ENCODE measurements at places on chromosomes 13 and 19.

- no peak for DNase-seq
Measured at GRCh38 chr19:39544226-39544903, 4.4 kb upstream of the EID2 start.

DNA sequence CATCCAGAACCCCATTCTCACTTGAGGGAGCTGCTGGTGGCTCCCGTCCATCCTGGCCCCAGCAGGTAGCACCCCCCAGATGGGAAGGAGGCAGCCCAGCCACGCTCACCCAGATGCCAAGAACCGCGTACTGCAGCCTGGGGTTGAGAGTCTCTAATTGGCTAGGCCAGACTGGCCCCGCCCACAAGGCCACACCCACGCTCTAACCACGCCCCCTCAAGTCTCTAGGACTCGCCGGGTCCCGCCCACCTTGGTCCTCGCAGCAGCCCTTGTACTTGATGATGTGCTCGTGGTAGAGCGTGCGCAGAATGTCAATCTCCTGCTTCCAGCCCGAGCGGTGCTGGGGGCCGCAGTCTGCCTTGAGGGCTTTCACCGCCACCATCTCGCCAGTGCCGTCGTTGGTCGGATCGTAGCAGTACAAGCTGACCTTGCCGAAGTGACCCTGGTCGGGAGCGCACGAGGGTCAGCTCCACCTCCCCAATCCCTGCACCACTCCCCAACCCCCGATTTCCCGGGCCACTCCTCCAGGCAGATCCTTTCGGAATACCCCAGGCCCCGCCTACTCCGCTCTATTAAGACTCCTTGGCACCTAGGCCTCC lies 14.5 kb upstream of the ICAM3 start:
- no peak for DNase-seq

GRCh38 chr19:45446944-45447343 lies 20.9 kb upstream of the FOSB start:
- DNase-seq, result no peak

DNA sequence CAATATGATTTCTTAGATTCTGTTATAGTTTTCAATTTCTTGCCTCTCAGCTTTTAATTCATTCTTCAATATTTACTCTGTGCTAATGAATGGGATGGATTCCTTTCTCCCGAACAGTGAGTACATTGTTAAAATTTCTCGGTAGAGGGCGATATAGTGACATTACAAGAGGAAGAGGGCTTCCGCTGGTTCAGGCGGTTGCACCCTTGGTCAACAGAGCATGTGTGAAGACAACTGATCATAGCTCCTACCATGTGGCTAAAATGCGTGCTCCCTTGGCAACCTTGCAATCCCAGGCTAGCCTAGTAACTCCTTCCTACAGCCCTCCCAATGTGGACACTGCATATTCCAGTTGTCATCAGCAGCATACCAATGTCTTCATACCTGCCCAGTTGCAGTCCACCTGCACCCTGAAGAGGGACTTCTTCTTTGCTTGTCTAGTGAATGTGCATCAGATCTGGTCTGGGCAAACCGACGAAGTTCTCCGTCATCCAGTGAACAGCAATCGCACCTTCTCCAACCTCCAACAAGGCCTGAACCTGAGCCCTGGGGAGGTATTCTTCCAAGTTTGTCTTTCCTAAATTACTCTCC lies 653.0 kb upstream of the GPC6 start:
- DNase-seq, result no peak

GRCh38 chr19:44686896-44687295 lies 12.1 kb upstream of the CEACAM16 start:
- no peak for DNase-seq

GRCh38 chr13:28654276-28654675 lies 4.7 kb upstream of the POMP start:
- no peak for DNase-seq

DNA sequence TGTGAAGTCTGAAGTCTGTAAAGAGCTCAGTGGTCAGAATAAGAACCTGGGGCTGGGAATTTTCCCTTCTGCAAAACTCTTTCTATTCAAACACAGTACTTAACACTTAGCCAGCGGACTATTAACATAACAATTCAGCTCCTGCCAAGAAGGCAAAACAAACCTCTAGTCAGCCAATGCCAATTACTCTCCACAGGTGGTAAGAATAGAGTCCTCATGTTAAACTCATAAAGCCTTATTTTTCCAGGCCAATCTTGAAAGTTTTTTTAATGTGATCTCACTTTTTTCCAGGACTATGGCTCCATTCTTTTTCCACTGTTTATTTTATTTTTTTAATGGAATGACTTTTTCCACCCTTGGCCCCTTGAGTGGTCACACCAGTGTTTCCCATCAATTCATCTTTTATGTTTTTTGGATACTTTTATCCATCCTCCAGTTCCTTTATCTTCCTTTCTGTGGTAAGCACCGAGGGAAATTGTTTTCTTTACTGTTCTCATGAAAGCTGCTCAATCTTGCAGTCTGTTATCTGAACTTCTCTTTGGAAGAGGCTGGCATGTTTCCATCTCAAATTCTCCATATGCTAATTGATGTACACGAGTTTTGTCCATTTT lies 217.3 kb downstream of the LHFPL6 start:
- no peak for DNase-seq

GRCh38 chr19:23263870-23264590 lies 13.8 kb upstream of the ZNF724 start:
- DNase-seq, result no peak

- DNase-seq, result no peak
Measured at GRCh38 chr13:59570204-59570603, 593.5 kb downstream of the DIAPH3 start.

DNA sequence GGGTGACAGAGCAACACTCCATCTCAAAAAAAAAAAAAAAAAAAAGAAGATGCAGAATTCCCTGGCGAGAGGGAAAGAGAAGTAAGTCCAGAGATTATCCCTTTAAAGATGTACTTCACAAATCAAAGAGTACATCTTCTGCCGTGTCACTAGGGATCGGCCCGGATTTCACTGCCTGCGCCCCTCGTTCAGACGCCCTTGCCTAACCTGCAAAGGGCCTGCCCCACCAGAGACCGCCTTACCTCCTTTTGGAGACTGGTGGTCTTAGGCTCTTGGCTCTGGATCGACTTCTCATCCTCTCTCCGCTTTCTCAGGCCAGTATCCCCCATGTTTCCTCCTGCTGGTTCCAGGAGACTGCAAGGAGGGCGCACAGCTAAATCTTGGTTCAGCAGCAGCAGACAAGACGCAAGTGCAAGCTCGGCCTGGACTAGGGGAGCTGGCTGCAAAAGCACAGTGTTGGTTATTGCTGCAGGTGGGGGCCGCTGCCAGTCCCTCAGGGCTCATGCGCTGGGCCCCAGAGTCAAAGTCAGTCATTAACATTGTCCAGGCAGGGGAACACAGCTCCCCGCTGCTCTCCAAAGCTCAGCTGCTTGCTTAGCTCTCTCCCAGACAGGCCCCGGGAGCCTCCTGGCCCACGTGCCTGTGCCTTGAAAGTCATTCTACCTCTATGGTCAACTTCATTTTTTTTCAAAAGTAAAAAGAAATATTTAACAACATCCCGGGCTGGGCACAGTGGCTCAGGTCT lies 1.2 kb downstream of the SLC7A9 start:
- no peak for DNase-seq

DNA sequence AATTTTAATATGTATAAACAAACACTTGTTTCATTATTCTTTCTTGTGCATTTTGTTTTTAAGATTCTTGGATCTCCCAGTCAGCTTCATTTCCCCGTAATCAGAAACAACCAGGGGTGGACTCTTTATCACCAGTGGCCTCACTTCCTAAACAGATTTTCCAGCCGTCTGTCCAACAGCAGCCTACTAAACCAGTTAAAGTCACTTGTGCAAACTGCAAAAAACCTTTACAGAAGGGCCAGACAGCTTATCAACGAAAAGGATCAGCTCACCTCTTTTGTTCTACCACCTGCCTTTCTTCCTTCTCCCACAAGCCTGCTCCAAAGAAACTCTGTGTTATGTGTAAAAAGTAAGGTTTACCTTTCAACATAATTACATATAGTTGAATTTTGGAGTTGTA lies 44.3 kb downstream of the ZMYM2 start:
- no peak for DNase-seq
